ENCODE measurements at places on chromosomes 3 and 15.

GRCh38 chr15:63169788-63170187, 12.5 kb upstream of the RPS27L start:
- no peak for DNase-seq

GRCh38 chr15:87207990-87208580, 1048.5 kb downstream of the NTRK3 start:
- no peak for DNase-seq

- no peak for DNase-seq
Measured at GRCh38 chr3:29268651-29269050, 12.2 kb upstream of the RBMS3 start.

DNA sequence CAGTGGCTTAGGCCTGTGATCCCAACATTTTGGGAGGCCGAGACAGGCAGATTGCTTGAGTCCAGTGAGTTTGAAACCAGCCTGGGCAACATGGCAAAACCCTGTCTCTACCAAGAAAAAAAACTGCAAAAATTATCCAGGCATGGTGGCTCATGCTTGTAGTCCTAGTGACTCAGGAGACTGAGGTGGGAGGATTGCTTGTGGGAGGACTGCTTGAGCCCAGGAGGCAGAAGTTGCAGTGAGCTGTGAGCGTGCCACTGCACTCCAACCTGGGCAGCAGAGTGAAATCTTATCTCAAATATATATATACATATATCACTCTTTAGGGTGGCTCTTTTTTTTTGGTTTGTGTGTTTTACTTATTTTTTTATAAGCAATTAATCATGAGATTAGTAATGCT, 83.7 kb upstream of the WDR72 start:
- DNase-seq: no peak

GRCh38 chr15:91196768-91197167, 96.7 kb downstream of the SV2B start:
- DNase-seq: no peak

DNA sequence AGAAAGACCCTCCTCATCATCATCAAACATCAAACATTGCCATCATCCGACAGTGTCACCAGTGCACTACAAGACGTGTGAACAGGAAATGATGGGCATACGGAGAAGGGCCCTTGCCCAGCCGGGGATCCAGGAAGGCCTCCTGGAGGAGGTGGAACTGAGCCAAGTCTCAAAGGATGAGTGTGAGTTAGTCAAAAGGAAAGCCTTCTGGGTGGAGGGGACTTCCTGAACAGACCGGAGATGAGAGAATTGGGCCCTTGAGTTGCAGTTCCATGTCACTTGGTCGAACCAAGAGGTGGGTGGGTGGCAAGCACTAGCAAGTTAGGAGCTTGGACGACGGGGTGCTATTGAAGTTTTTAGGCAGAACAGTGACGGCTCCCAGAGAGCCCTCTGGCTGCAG, 8.5 kb downstream of the SEMA4B start:
- DNase-seq: no peak

- no peak for DNase-seq
Measured at GRCh38 chr3:189937302-189938127, 183.2 kb downstream of the P3H2 start.

DNA sequence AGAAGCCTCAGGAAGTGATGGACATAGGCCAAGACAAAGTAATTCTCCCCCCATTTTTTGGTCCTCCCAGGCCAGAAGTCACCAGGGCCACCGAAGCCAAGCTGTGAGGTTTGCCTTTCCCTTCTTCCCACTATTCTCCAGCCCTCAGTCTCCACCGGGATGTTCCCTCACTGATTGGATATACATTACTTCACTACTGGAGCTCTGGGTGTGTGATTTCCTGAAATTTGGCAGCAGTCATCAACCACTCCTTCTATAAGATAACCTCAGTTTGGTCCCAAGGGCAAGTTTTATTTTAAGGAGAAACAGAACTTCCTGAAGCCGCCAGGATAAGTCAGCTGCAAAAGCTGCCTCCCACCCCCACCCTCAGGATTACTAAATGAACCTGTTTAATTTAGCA, 11.3 kb downstream of the SLCO2A1 start:
- no peak for DNase-seq

GRCh38 chr3:13727890-13728289, 152.0 kb downstream of the WNT7A start:
- DNase-seq: no peak

DNA sequence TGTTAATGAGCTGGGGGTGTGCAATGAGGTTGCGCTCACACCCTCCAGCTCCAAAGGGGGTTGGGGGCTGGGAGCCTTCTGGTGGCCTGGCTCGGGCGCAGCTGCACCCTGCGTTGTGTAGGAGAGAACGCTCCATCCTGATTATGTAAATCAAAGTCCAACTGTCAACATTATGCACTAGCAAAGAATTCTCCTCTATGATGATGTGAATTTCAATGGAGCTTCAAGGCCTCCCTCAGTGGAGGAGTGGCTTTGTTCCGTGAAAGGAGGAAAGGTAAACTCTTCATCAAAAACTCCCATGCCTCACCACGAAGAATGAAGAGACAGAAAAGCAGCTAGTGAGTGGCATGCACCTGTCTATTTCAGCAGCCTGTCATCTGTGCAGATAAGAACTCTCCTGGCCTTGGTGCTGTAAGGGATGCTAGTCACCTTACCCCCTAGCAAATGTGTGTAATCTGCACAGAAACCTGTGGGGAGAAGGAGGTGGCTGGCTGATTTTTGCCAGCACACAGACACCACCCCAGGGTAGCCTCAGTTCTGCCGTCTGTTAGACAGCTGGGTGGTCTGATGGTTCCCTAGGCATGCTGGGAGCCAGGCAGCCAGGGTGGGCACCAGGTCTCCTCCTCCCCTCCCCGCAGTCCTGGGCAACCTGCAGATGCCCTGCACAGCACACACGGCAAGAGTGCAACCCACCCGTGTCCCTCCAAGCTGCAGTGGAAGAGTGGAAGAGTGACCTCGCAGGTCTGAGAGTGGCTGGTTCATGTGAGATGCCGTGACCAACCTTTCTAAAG, 47.0 kb upstream of the TRPM1 start:
- DNase-seq: no peak

- DNase-seq: no peak
Measured at GRCh38 chr3:127053979-127054378, 71.1 kb downstream of the PLXNA1 start.

DNA sequence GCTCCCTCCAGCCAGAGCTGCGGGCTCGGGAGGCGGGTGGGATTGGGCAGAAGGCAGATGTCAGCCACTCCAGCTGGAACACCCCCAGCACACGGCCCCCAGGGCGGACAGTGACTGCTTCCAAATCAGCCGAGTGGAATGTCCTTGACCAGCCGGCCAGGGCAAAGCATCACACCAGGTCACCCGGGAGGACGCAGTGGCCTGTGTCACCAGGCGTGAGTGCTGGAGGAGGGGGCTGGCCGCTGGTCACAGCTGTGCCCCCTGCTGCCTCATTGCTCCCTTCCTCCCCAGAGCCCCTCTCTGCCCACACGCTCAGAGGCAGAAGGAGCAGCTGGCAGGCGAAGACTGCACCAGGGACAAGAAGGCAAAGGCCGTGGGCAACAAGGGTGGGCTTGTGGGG, 33.5 kb downstream of the NTRK3 start:
- DNase-seq: no peak

GRCh38 chr3:183975981-183976662, 41.6 kb downstream of the ABCC5 start:
- no peak for DNase-seq

- DNase-seq: no peak
Measured at GRCh38 chr3:109644332-109644731, 307.0 kb upstream of the DPPA4 start.

DNA sequence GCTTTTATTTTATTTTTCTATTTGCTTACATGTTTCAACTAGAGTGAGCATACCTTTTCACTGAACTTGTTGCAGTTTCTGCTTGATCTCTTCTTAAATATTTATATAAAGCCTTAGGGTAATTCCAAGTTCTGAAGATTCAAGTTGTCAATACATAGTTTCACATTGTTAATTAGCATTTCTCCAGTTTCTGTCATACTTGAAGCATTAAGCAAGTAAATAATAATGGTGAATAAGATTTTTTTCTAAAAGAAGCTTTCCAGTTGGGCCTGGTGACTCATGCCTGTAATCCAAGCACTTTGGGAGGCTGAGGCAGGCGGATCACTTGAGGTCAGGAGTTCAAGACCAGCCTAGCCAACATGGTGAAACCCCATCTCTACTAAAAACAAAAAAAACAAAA, 53.9 kb downstream of the CALML4 start:
- no peak for DNase-seq

GRCh38 chr3:31235062-31235700, 297.5 kb upstream of the STT3B start:
- no peak for DNase-seq

- no peak for DNase-seq
Measured at GRCh38 chr3:109563149-109563548, 225.8 kb upstream of the DPPA4 start.

DNA sequence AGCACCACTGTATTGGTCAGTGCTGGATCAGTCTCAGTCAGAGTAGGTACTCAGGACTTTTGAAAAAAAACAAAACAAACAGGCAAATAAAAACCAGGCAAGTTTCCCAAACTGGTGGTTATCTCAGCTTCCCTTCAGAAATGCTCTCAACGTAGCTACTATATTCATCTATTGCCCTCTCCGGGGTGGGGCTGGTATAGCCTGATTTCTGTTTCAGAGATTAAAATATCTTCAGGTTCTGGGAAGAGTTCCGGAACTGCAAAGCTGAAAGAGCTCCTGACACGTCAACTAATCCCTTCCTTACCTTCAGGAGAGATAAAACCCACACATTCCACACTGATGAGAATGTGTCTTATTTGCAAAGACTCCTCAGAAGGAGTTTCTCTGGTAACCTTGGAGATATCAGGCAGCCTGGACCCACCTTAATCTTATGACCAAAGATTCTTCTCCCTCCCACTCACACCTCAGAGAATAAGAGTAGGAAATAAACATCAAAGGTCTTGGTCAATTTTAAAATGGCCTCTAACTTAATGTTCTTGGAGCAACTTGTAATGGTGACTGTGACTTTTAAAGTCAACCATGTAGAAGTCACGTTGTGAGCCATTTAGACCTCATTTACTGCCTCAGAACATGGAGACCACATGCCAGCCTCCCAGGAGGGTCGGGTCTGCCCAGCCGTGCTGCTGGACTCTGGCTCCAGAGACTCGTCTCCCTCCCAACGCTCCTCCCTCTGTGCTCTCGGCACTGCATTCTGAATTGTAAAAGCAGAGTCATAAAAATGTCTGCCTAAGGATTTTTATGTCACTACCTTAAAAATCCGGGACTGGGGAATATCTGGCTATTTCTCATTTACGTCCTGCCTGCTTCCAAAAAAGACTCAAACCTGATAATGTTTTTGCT, 53.8 kb downstream of the CDCP1 start:
- no peak for DNase-seq

- DNase-seq: no peak
Measured at GRCh38 chr15:28979208-28979841, 93.6 kb downstream of the APBA2 start.

- DNase-seq: no peak
Measured at GRCh38 chr15:99983886-99984286, 250.6 kb upstream of the LYSMD4 start.

DNA sequence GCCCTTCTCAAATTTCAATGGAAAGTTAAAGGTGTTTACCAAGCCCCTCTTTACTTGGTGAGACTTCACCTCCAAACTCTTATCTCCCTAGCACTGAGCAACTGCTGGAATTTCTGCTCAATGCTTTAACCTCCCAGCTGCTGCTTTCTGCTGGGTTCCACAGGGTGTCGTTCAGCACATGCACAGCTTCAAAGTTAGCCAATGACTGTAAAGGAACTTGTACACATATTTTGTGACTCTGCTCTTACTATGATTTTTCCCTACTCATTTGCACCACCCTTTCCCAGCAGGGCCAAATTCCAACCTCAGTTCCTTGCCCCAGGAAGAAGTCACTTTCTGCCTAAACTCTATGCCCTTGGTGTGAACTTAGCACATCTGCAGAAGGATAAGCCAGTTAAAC, 89.7 kb downstream of the ULK4 start:
- no peak for DNase-seq

DNA sequence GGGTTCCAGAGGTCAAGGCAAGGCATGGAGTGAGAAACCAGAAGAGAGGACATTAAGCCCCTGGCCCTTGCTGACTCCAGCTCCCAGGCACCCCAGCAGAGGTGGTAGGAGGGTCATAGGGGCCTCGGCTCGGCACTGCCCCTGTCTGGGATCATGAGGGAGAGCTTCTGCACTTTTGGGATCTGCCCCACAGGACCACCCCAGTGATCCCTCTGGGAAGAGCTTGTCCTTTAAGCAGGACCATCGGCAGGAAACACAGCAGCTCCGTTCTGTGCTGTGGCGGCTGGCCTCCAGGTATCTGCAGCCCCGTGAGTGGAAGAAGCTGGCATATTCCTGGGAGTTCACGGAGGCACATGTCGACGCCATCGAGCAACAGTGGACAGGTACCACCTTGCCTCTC, 35.5 kb downstream of the ANKDD1A start:
- DNase-seq: no peak

DNA sequence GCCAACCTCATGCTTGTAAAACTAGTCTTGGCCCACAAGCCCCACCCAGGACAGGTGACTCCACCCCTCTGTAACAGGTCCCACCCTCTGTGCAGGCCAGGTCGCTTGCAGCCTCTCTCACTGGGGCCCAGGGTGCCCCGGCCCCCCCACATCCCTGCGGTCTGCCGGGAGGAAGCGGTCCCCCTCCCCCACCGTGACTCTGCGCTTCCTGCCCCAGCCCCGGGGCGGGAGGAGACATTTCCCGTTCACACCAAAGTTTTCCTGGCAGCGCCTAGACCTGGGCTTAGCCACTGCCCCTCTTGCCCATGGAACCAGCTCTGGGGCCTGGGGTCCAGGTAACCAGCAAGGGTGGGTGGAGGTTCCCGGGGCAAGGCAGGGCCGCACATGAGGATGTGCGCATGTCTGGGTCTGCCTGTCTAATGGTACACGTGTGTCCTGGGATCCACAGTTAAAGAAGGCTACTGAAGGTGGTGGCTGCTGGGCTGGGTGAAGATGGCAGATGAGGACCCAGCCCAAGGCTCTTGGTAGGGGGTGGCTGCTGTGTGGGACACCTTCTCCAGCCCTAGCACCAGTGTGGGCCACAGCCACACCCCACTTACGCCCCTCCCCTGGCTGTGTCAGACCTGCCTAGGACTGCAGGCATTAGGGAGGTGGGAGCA, 8.4 kb downstream of the NBEAL2 start:
- peak; percentile 85 for DNase-seq

DNA sequence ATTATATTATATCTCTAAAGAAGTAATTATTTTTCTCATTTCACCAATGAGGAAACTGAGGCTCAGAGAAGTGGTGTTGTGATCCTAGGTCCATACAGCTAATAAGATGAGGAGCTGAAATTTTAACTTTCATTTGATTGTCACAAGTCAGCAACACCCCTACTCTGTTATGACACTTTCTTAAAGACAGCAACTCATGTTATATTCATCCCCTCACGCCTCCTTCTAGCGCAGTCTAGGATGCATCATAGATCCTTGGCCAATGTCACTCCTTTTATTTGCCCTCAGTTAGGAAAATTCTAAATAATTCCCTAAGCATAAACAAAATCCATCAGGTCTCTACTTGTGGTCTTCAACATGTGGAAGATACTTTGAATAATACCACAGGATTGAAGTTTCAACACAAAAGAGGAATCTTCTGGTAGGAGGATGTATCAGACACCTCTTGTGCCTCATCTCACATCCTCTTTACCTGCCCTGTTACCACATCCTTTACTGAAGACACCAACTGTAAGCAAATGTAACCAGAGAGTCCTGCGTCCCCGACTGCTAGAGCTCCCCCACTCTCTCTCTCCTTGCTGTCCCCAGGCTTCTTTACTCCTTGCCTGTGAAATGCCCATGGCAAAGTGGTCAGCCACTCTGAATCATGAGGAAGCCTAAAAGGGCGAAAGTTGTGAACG, 53.7 kb downstream of the TRIM42 start:
- DNase-seq: no peak

Data from activated T-helper 1 cell treated with anti-CD3 and anti-CD28 coated beads, Interleukin-2, amount 50 U/mL, for 16 hours (primary cell).